ENCODE measurements at places on chromosomes 3 and 15.

DNA sequence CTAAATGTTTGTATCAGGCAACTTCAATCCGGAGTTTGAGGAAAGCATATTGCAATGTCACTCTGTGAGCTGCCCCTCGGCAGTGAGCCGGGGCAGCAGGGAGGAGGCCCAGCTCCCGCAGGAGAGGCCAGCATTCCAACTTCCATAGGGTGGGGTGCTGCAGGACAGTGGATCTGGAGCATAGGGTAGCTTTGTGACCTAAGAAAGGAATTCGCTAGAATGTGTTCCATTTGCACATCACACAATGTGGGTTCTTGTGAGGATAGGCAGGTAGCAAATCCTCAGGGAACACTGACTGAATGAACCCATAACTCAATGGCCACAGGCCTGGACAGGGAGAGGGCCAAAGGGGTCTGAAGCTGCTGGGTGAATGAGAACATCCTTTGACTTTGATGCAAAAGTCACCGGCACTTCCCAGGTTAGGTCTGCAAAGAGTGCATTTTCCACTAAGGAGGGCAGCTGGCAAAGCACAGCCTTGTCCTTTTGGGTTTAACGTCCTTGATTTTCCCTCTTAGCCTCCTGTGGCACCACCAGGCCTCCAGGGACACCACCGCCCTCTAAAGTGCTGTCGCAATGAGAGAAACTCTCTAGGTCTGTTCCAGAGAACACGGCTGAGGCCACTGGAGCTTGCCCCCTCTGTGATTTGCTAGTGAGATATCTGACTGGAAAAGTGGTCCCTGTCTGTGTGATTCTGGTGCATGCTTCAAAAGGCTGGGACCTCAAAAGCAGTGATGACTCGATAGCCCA lies 36.2 kb downstream of the GABRB3 start:
- peak; percentile 21 for DNase-seq

GRCh38 chr3:16423947-16424673 lies 89.4 kb downstream of the RFTN1 start:
- no peak for DNase-seq

DNA sequence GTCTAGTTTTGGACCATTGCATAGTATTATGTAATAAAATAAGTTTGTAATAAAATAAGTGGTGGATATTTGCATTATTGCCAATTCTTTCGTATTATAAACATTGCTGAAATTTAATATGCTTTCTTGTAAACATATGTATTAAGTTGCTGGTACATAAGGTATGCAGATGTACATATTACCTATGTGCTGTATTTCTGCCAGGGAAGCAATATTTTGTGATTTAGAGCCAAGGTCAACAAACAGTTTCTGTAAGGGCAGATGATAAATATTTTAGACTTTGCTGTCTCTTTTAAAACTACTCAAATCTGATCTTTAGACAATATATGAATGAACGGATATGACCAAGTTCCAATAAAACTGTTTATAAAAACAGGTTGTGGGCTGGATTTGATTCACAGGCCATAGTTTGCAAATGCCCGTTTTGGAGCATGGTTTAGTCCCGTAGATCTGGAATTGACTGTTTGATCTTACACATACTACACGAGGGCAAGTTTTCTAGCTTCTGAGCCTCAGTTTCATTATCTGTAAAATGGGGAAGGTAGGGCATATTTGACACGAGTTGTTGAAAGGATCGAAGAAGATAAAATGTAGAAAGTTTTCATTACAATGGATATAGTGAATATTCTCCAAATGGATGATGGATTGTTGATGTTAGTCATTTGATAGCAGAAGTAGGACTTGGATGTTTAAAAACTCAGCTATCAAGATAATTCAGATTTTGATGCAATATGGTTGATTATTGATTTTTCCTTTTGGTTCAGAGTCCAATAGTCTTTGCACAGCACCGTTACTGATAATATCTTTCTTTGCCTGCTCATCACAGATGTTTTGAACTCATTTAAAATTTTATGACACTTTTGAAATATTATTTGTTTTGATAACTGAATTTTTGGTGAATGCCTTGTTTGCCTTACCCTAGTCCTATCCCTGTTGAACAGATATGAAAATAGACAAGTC lies 394.6 kb downstream of the FEZF2 start:
- no peak for DNase-seq

DNA sequence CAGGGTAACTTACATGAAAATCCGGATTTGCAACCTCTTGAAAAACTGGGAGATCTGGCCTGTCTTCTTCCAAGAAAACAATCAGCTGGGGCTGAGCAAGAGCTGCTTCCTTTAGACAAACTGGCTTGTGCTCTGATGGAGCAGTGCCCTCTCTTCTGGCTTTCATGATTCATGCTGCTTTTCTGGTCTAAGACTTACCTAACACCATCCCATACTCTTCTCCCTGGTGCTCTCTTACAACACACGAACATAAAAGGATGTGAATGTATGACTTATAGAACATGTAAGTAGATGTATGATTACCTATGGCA lies 9.9 kb downstream of the TJP1 start:
- DNase-seq = no peak

DNA sequence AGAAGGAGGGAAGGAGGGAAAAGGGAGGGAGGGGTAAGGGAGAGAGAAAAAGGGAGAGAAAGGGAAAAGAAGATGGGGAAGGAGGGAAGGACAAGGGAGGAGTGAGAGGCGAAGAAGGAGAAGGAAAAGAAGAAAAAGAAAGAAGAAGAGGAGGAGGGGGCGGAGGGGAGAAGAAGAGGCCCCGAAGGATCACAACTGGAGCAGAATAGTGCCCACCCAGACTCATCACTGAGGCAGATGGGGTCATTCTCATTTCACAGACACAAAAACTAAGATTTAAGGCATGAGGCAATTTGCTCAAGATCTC lies 2.7 kb upstream of the ALAS1 start:
- DNase-seq = no peak

- DNase-seq = no peak
Measured at GRCh38 chr3:114686621-114687020, 392.8 kb downstream of the TIGIT start.

DNA sequence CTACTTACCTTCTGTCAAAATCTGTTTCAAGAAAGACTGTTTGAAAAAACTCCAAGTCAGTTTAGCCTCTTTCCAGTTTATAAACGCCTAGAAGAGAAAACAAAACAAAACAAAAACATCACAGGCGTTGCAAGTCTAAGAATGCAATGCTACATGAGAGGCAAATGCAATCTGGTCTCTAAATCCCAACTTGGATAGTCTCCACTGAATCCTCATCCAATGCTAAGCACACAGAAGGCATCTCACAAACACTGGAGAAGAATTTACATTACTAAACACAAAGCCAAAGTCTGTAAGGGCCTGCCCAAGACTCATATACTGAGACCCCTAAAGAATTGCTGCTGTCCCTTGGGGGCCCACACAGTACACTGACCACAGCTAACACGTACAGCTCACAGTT lies 18.4 kb downstream of the RFT1 start:
- no peak for DNase-seq

GRCh38 chr15:29864501-29864900 lies 42.2 kb upstream of the TJP1 start:
- DNase-seq = no peak

GRCh38 chr3:146636881-146637280 lies 31.7 kb upstream of the PLSCR5 start:
- DNase-seq = no peak

All from BE2C (cell line).